Activated gamma-delta T cell treated with anti-CD3 and anti-CD28 coated beads, Interleukin-2, amount 50 U/mL, for 16 hours (primary cell): ENCODE measurements at places on chromosomes 6 and 20.

DNA sequence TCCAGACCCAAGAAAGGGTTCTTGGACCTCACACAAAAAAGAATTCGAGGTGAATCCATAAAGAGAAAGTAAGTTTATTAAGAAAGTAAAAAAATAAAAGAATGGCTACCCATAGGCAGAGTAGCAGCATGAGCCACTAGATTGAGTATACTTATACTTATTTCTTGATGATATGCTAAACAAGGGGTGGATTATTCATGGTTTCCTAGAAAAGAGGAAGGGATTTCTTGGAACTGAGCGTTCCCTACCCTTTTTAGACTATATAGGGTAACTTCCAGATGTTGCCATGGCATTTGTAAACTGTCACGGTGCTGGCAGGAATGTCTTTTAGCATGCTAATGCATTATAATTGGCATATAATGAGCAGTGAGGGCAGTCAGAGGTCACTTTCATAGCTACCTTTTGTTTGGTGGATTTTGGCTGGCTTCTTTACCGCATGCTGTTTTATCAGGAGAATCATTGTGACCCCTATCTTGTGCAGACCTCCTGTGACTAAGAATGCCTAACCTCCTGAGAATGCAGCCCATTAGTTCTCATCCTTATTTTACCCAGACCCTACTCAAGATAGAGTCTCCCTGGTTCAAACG is 44.3 kb downstream of the TENT5A start:
- DNase-seq, result no peak

DNA sequence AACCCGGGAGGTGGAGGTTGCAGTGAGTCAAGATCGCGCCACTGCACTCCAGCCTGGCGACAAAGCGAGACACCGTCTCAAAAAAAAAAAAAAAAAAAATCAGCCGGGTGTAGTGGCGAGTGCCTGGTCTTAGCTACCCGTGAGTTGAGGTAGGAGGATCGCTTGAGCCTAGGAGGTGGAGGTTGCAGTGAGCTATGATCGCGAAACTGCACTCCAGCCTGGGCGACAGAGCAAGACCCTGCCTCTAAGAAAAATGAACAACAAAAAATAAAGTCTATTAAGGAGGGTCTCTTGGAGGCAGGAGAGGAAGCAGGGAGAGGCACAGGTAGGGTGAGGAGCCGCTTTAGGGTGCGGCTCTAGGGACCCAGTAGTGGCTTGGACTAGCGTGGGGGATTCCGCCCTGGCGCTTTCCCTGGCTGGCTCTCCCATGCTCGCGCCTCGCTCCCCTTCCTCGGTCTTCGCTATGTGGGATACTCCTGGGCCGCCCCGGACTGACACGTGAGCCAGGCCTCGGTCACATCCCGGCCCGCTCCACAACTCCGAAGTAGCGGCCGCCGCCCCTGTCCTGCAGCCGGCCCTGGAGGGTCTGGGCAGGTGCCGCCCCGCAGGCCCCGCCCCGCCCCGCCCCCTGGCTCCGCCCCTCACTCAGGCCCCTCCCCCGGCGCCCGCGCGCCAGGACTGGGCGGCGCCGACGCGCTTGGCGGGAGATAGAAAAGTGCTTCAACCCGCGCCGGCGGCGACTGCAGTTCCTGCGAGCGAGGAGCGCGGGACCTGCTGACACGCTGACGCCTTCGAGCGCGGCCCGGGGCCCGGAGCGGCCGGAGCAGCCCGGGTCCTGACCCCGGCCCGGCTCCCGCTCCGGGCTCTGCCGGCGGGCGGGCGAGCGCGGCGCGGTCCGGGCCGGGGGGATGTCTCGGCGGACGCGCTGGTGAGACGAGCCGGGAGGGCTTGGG is at the start of gene MYBL2:
Gene MYBL2, plus strand, starts transcription at position 739 of the 953 bp plus-strand sequence. Its CDS starts 170 bp downstream, at position 909.
- peak; percentile 48 for DNase-seq

DNA sequence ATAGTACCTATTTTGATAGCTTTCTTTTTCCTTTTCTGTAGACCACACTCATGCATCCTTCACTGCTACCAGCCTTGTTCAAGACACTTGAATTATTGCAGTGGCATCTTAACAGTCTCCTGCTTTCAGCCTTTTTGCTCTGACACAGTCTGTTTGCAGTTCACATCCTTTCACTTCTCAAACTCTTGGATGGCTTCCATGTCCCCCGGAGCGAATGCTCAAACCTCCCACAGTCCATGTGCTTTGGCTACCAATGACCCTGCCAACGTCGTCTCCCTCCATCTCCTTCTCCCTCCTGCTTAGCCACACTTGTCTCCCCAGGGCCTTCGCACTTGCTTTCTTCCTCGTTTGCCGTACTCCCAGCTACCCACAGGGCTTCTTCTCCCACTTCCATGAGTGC is 270.0 kb upstream of the ZFP64 start:
- DNase-seq, result no peak

DNA sequence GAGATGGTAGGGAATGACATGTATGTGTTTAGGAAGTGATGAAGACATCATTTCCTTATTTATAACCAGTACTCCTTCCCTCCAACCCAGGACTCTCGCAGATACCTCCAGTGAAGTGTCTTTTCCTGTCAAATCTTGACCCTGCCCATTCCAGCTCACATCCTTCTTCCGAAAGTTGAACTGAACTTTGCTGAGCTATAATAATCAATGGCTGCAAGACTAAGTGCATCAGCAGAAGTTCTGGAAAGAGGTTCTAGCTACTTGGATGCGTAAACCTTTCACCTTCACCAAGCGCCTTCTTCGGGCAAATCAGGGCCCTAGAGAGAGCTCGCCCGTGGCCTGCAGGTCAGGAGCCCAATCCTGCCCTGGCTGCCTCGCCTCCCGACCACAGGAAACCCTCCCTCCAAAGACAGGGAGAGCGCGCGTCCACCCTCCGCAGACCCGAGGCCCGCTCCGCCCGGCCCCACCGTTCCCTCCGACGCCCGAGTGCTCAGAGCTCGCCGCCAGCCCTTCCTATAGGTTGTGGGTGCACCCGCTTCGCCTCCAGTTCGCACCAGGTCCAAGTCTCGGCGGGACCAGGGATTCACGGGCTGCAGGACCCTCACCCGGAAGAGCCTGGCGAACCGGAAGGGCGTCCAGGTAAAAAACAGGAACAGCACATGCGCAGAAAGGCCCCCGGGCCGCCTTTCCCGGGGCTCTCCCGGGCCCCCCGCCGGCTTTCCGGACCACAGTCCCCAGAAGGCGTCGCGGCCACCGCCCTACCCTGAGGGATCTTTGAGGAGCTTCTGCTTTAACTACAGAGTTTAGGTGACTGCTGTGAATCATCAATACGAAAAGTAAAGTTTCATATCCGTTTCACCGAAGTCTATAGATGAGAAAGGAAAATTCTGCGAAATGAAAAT is at the start of gene ZNF334:
Gene ZNF334, minus strand, starts transcription at position 617 of the 902 bp plus-strand sequence. CDS start 1,457 bp downstream, outside the sequence.
- DNase-seq, result no peak

GRCh38 chr20:63969838-63970713 is at the start of gene ZNF512B:
Gene ZNF512B (minus strand): TSS chr20:63969930. CDS start chr20:63967950, 1,980 bp downstream.
- DNase-seq, result no peak

DNA sequence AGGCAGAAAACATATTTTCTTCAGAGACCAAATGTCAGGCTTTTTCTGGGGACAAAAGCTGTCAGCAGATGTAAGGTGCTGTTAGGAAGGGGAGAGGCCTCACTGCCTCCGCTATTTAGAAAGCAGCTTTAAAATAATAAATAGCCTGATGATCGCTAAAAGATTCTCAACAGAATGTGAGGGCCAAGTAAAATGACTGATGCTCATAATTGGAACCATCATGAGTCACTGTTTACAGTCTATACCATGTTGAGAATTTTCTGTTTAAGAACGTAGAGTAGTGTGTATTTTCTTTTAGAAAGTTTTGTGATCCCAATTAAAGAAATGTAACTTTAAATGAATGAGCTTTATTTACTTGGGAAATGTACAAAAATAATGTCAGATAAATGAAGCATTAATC is 220.0 kb downstream of the CLIC5 start:
- no peak for DNase-seq

- DNase-seq, result no peak
Observed at GRCh38 chr6:33112148-33112547, 36.4 kb downstream of the HLA-DPB1 start.

- no peak for DNase-seq
Observed at GRCh38 chr6:109945091-109945490, 33.0 kb upstream of the GPR6 start.

- no peak for DNase-seq
Observed at GRCh38 chr20:37389844-37390275, 43.9 kb downstream of the SRC start.

- no peak for DNase-seq
Observed at GRCh38 chr6:82015526-82015925, 232.0 kb downstream of the IBTK start.

- DNase-seq, result no peak
Observed at GRCh38 chr6:34248198-34248726, 544 bp downstream of the SMIM29 start.

GRCh38 chr20:61434341-61434781 is 182.3 kb downstream of the CDH4 start:
- no peak for DNase-seq

GRCh38 chr6:46490425-46491200 is 636 bp downstream of the RCAN2 start:
- DNase-seq, result no peak

- DNase-seq, result peak; percentile 61
Observed at GRCh38 chr6:117555882-117556498, 46.3 kb downstream of the GOPC start.

GRCh38 chr20:38937978-38938473 is 11.8 kb downstream of the FAM83D start:
- no peak for DNase-seq
